Activated CD4-positive, alpha-beta memory T cell treated with anti-CD3 and anti-CD28 coated beads, Interleukin-2, amount 10 ng/mL, durations not matched to agents 7 days and 5 days (primary cell): ENCODE measurements at places on chromosomes 1 and 21.

- no peak for DNase-seq
Measured at GRCh38 chr21:35343046-35343819, 294.1 kb upstream of the RUNX1 start.

GRCh38 chr1:75641325-75641724 lies 30.4 kb upstream of the SLC44A5 start:
- no peak for DNase-seq

DNA sequence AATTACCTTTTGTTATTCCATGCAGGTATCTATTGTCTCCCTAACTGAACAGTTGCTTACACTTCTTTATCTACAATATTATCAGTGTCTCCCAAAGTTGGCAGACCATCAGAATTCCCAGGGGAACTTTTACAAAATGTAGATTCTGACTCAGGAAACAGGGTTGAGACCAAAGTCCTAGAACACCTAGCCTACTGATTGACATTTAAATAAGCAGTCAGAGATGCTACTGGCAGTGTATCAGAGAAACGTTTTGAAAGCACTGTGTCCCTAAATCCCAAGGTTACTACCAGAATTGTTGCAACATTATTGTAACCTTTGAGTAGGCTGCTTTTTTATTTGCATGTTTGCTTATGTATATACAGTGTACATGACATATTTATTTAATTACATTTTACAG lies 1.8 kb upstream of the F5 start:
- no peak for DNase-seq

DNA sequence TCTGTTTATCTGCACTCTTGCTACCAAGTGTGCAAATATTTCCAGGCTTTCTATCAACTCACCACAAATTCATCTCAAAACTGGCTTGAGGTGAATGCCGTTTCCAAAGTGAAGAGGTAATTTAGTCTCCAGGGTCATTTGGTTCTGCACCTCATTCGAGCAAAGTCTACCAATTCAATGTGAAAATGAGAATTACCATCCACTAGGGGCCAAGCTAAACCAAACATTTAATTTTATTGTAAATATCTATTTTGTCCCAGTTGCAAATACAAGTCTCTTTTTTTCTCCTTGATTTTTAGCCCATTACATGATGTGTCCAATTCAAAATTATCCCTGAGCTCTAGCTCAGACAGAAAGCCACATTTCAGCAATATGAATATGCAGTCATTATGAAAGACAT lies 152.3 kb upstream of the PTBP2 start:
- no peak for DNase-seq

DNA sequence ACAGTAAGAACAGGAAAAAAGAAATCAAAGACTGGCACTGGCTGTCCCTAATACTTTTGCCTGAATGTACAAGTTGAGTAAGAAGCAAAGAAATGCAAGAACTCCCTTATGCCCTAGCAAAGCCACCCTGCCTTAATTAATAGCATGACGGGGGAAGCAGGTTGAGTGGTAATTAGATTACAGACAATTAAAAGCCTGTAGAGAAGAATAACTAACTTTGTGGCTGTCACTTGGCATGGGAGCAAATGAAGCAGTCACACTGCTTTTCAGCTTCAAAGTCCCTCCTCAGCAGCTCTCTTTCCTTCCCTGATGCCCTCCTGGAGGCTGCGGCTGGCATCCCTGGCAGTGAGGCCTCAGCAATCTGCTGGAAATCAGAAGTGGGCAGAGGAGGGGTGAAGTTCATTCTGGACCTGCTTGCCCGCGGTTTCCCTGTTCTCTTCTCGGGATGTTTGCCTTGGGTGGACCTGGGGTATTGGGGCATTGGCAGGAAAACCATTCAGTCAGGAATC lies 3.4 kb downstream of the OPTC start:
- DNase-seq: no peak

GRCh38 chr1:62390071-62390470 lies 46.8 kb upstream of the USP1 start:
- DNase-seq: no peak

GRCh38 chr1:95230256-95230655 lies 3.8 kb upstream of the RWDD3 start:
- DNase-seq: no peak

GRCh38 chr1:181443231-181443853 lies 40.0 kb upstream of the CACNA1E start:
- no peak for DNase-seq
